ENCODE measurements at places on chromosomes 6 and 20.

DNA sequence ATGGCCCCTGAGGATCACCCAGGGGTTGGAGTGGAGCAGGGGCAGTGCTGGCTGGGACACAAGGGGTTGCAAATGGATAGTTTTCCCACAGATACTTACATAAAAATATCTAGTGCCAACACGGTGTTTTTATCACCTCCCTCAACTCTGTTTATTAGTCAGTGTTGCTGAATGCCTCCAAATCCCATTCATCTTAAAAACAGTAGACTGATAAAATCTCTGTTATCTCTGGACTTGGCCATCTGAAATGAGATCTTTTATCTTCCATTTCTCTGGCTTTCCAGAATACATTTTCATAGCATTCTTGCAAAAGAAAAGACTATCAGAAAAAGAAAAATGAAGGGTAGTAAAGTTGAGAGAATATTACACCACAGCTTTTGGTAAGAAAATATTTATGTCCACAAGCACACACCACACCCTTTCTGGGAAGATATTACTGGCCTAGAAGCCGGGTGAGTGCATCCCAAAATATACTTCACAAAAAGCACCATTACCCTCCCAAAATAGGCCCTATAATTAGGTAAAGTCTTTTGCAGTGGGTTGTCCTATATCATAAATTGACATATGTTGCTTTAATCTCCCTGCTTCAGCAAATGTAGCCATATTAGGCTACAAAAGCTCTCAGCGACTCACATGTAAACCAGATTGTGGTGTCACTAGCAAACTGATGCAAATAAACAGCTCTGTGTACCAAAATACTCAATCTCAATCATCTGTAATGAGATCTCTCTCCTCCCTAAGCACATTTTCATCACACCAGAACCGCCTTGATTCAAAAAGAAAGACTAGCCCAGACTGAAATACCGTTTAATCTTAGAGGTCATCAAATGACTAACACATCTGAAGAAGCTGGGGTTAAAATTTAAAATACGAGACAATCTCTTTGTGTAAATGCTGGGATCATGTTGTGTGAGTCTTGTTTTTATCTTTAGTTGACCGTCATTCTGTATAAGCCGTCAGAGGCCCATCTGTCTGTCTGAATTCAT, 96.7 kb downstream of the FYN start:
- DNase-seq = no peak

GRCh38 chr20:4435671-4436455, 285.8 kb upstream of the PRND start:
- DNase-seq = no peak

DNA sequence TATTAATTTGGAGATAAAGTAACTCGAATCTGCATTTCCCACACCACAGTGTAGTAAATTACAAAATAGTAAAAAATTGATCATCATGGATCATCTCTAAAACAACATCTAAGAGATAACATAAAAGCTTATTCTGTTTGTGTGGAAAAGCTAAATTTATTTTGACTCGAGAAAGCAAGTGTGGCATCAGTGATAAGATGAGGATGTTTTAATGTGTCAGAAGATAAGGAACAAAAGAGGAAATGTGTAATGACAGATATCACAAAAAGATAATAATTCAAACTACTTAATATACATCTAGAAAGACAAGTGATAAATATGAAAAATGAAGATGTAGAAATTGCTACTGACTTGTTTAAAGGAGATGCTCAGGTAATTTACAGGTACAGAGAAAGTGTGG, 74.1 kb downstream of the DNAH8 start:
- no peak for DNase-seq

DNA sequence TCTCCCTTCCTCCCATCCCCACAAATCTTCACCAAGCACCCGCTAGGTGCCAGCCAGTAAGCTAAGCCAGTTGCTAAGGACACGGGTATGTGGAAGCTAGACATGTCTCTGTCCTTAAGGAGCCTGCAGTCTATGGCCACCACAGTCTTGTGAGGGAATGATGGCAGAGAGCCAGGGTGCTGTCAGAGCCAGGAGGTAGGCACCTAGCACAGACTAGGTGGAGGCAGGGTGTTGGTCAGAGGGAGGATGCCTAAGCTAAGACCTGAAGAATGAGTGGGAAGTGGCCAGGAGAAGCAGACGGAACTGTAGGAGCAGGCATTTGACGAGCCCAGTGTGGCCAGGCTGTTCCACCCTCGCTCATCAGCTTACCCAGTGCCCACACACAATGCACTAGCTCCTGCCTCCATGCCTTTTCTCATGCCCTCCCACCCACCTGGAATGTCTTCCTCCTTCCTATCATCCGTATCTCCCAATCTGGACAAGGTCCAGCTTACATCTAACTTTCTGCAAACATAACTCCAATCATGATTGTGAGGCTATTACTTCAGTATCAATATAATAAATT, 125.6 kb downstream of the FOXC1 start:
- no peak for DNase-seq

DNA sequence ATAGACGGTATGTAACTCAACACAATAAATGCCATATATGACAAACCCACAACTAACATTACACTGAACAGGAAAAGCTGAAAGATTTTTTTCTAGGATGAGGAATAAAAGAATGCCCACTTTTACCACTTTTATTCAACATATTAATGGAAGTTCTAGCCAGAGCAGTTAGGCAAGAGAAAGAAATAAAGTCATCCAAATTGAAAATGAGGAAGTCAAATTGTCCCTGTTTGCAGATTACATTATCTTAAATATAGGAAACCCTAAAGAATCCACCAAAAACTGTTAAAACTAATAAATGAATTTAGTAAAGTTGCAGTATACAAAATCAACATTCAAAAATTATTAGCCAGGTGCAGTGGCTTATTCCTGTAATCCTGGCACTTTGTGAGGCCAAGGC, 24.6 kb upstream of the ADGB start:
- no peak for DNase-seq

DNA sequence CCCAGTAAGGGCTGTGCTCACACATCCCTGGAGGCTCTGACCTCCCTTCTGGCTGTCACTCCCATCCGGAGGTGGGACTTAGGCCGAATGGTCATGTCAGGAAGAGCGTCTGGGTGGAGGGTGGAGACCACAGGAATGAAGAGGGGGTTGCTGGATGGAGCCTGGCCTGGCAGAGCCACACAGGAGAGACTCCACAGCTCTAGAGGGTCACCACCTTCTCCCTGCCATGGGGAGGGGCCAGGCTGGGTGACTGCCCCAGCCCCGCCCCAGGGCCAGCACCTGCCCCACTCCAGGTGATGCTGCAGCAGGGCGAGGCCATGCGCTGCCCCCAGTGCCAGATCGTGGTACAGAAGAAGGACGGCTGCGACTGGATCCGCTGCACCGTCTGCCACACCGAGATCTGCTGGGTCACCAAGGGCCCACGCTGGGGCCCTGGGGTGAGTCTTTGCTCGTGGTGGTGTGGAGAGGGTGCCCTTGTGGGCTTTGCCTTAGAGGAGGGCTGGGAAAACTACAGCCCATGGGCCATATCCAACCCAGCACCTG, 20.6 kb downstream of the RBCK1 start:
- no peak for DNase-seq

- DNase-seq = no peak
Observed at GRCh38 chr20:63946986-63947637, 9.1 kb downstream of the UCKL1 start.

DNA sequence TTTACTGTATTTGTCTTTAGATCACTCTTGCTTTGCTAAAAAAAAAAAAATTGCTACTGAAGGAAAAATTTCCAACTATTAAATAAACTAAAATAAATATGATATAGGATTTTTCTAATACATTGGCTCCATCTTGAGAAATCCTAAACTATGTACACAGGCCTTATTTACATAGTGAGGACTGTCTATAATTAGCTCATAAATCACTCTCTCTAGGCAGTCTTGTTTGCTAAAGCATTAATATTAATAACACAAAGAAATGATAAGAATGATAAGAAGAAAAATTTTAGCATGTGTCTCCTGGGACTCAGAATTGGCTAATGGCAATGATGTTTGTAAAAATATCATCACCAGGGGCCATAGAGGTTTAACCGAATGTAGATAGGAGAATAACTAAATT, 13.3 kb upstream of the CRYBG1 start:
- DNase-seq = no peak

DNA sequence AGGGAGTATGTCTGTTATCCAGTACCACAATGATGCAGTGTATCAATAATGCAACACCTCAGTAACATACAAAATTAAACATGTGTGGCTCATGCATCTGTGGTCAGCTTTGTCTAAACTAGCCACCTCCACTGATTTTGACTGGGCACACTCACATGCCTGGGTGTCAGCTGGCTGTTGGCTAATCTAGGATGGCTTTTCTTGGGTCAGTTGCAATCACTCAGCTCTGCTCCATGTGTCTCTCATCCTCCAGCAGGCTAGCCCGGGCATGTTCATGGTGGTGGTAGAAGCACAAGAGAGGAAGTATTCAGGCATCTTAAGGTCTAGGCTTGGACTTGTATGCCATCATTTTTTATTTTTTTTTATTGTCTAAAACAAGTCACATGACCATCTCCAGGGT, 59.3 kb upstream of the JAG1 start:
- no peak for DNase-seq

All from substantia nigra (tissue), 51 donors.